Fibroblast of lung (primary cell): ENCODE measurements at places on chromosomes 7 and 10. TPM values are rescaled to one million over a fixed set of nuclear protein-coding genes. Genes with fewer than 3 reads are reported as not detected.

The BMS1 gene
- total RNA-seq = 13.9 TPM in 2 replicates

The CPEB3 gene
- total RNA-seq = 0.51 and 0.66 TPM in 2 replicates

The ZNF117 gene
- total RNA-seq = 5.6 and 6.3 TPM in 2 replicates

The STEAP1 gene
- 60.9 and 69.9 TPM in 2 replicates for total RNA-seq

The ZNF775 gene
- total RNA-seq = 7.7 and 9.6 TPM in 2 replicates

The GJD4 gene
- 0.17 TPM in 1 of 2 replicates, not detected in the other for total RNA-seq

The TEX47 gene
- total RNA-seq = not detected in 2 replicates

The EPO gene
- total RNA-seq = not detected in 2 replicates

The PLEKHS1 gene
- not detected in 2 replicates for total RNA-seq

The VPS50 gene
- 43.7 and 46.4 TPM in 2 replicates for total RNA-seq

The LRRTM3 gene
- not detected in 2 replicates for total RNA-seq

The ESYT2 gene
- total RNA-seq = 83.0 and 93.0 TPM in 2 replicates

The NME8 gene
- not detected in 2 replicates for total RNA-seq

The FGFR2 gene
- under 0.01 and 0.17 TPM in 2 replicates for total RNA-seq

The NUTM2A gene
- 0.17 and 0.51 TPM in 2 replicates for total RNA-seq
